ENCODE measurements at places on chromosomes 16 and 17.

- DNase-seq = no peak
Measured at GRCh38 chr17:65895969-65896368, 296.0 kb downstream of the CEP112 start.

GRCh38 chr17:49403514-49404289 is 11.0 kb downstream of the PHB1 start:
- DNase-seq = no peak

DNA sequence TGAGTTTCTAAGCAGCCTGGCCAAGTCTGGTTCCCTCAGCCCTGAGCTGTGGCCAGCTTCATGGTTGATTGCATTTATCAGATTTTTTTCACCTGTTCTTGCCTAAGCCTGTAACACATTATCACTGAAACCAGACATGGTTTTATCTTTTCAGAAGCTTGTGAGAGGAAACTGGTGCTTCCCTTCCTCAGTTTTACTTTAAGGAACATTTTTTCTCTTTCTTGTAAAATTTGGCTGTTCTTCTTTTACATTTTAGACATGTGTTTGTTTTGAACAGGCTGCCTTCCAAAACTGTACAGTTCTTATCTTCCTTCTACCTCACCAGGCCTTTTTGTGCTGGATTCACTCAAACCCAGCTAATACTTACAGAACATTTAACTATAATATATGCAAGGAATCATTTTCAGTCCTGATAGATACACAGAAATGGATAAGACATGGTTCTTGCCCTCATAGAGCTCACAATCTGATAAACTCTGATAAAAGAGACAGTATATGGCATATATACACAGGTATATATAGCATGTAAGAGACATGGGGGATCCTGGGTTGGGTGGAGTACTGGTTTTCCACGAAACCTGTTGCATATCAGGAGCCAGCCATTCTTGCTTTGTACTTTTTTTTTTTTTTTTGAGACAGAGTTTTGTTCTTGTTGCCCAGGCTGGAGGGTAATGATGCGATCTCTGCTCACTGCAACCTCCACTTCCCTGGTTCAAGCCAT is 44.5 kb downstream of the ZNRF1 start:
- DNase-seq = no peak

DNA sequence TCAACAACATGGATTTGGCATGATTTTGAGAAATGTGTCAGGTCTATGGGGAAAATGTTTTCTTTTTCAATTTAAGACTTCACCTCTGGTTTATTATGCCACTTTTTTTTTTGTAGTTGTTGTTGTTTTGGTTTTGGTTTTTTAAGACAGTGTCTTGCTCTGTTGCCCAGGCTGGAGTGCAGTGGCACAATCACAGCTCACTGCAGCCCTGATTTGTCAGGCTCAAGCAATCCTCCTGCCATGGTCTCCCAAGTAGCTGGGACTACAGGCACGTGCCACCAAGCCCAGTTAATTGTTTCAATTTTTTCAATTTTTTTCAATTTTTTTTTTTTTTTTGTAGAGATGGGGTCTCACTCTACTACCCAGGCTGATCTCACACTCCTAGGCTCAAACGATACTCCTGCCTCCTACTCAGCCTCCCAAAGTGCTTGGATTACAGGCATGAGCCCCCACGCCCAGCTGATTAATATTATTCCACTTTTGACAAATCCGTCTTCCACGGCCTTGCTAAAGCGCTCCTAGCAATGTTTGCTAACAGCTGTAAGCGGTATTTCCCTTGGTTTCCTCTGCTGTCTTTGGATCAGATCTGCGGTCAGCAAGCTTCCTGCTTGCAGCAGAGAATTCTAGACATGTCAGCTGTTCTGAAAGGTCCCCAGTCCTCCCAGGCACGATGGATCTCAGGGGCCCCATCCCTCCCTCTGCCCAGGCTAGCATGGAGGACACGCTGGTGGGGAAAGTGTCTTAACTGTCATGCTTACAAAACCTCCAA is 7.0 kb upstream of the MILR1 start:
- no peak for DNase-seq

DNA sequence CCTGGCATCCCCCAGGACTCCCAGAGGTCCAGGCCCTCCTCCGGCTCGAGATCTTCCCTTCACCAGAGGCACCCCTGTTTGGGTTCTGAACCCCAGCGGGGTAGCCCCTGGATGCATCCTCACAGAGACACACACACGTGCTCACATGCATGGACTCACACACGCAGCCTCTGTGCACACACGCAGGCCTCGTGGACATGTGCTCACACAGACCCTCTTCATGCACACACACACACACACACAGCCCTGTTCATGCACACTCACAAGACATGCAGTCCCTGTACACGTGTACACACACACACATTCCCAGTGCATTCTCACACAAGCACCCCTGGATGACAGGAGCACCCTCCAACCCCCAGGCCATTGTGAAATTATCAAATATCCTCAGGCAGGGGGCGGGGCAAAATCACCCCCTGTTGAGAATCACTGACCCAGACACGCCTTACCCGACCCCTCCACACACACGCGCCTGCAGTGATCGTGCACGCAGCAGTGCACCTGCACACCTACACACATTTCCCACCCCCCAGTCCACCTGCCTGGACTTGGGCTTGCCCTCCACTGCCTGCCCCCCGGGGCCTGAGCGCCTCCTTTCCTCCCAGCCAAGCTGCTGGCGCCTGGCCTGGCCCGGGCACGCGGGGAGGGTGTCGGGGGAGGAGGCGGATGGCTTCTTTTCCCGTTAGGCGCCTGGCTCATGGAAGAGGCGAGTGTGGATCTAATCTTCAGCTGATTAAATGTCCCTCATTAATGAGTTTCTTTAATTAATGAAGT is 62.6 kb downstream of the ENGASE start:
- no peak for DNase-seq

DNA sequence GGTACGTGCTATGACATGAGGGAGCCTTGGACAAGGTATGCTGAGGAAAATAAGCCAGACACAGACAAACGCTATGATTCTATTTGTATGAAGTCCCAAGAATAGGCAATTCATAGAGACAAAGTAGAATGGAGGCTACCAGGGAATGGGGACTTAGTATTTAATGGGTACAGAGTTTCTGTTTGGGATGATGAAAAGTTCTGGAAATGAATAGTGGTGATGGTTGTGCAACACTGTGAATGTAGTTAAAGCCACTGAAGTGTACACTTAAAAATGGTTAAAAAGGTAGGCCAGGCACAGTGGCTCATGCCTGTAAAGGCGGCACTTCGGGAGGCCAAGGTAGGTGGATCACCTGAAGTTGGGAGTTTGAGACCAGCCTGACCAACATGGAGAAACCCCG is 3.3 kb downstream of the PRPSAP1 start:
- no peak for DNase-seq

Measured in endothelial cell (in vitro differentiated cells).